Nasal cavity respiratory epithelium epithelial cell of viscerocranial mucosa (primary cell): ENCODE measurements at places on chromosomes 5 and 9. TPM values are rescaled to one million over a fixed set of nuclear protein-coding genes. Genes with fewer than 3 reads are reported as not detected.

The MAP3K1 gene
- total RNA-seq, result 14.4 and 28.5 TPM in 2 replicates

The QRFP gene
- not detected in 2 replicates for total RNA-seq

The SPINK13 gene
- total RNA-seq, result not detected in 2 replicates

The DEPDC1B gene
- total RNA-seq, result 1.3 and 2.7 TPM in 2 replicates

The GPSM1 gene
- total RNA-seq, result 9.9 and 13.8 TPM in 2 replicates

The TMEM174 gene
- not detected in 2 replicates for total RNA-seq

The DDX4 gene
- under 0.01 TPM in 1 of 2 replicates, not detected in the other for total RNA-seq

The RORB gene
- under 0.01 TPM in 1 of 2 replicates, not detected in the other for total RNA-seq

The IER5L gene
- 15.7 and 25.8 TPM in 2 replicates for total RNA-seq
